CD8-positive, alpha-beta memory T cell (primary cell): ENCODE measurements at places on chromosomes 11 and 22.

- DNase-seq = no peak
Observed at GRCh38 chr11:58152781-58153180, 27.5 kb upstream of the OR9I1 start.

DNA sequence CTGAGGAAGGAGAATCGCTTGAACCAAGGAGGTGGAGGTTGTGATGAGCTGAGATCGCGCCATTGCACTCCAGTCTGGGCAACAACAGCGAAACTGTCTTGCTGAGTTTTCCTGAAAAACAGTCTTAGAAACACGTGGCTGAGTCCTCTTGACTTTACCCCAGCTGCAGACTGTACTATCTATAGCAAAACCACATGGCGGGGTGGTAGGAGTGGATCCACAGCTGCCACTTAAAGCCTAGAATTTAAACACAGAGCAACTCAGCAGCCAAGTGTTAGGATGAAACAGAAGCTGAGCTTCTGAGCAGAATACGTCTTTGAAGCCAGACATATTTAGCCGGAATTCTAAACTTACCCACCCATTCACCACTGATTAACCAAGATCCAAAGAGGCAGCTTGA, 14.1 kb downstream of the PATZ1 start:
- DNase-seq = no peak

- DNase-seq = no peak
Observed at GRCh38 chr22:33057363-33057995, 702 bp downstream of the SYN3 start.

DNA sequence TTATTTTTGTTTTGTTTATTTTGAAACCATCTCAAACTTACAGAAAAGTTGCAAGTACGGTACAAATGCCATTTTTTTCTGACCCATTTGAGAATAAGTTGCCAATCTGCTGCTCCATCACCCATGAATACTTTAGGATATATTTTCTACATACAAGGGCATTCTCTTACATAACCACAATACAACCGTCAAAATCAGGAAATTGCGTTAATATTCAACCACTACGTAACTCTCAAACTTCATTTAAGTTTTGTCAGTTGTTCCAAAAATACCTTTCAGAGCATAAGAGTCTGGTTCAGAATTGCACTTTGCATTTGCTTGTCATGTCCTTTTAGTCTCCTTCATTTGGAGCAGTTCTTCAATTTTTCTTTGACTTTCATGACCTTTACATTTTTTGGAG, 194.3 kb upstream of the BDNF start:
- DNase-seq = no peak

DNA sequence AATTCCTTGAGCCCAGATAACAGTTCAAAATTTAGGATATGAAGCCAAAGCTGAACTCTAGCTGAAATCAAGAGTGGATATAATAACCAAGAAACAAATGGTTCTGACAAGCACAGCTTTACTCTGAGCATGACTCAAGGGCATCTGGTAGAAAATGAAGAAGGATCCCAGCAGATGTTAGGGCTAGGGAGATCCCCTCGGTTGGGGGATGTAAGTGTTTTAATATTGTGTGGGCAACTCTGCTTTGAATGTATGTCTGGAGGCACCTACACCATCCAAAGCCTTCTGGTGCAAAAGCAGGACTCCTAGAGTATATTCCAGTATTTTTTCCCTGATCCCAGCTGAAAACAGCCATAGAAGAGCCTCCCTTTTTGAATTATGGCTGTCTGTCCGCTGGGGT, 61.7 kb downstream of the FLI1 start:
- no peak for DNase-seq

DNA sequence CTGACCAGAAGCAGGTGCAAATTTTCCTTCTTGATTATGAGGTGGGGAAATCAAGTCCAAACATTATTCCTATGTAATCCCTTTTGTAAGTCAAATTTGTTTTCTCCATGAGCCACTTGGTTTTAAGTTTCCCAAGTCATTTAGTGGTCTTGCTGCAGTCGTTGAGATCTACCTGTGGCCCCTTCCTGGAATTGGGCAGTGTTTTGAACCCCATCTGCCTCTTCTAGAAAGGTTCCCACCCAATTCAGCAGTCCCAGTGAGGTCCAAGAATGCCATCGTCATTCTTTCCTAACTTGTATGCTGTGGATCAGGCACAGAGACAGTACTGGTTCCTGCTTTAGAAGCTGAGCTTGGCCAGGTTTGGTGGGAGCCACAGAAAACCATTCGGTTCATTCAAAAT, 77.8 kb upstream of the GNAZ start:
- DNase-seq = no peak

DNA sequence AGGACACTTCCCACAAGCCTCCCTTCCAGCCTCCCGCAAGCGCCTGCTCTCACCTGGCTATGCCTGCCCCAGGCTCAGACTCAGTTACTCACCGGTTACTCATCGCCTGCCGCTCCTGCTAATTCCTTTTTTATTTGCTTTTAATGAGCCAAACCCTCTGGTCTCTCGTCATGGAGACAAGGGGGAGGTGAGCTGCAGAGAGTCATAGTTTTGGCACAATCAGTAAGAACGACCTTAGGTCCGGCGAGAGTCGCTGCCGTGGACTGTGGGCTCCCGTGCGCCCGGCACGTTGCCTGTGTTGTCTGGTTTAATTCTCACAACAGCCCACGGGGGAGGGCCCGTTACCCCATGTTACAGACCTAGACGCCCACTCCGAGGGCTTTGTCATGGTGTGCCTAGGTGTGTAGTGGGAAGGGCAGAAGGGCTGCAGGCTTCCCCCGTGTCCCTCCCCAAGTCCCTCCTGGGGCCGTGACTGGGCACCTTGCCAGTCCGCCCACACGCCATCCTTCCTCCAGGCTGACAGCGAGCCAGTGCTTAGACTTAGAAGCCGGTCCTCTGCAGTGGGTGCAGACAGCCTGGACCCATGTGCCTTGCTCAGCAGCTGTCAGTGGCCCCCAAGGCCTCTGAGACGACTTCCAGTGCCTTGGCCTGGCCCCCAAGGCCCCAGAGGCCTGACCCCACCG, 42.2 kb downstream of the WNT7B start:
- no peak for DNase-seq

DNA sequence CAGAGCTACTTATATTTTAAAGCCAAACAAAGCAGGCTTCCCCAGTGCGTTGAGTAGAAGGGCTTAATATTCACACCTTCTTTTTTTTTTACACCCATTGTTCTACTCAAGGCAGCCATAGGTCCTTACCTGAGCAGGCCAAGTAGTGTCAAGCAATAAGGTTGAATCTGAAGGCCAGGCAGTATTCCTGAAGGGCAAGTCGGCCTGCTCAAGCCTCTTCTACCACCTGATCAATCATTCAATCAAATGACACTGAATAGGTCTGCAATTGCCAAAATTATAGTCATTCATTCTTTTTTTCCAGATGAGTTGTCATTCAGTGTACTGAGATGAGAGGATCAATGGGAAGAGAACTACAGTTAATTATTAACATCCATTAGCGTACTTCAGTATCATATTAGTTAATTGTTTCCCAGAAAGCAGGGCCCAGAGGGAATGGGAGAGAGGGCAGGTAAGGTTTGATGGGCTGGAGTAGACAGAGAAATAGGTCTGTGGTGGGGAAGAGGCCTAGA, 11.9 kb upstream of the PPP2R1B start:
- no peak for DNase-seq

GRCh38 chr11:47271328-47271727, 1.4 kb downstream of the MADD start:
- DNase-seq = no peak

GRCh38 chr11:24357620-24358410, 139.0 kb upstream of the LUZP2 start:
- DNase-seq = no peak

DNA sequence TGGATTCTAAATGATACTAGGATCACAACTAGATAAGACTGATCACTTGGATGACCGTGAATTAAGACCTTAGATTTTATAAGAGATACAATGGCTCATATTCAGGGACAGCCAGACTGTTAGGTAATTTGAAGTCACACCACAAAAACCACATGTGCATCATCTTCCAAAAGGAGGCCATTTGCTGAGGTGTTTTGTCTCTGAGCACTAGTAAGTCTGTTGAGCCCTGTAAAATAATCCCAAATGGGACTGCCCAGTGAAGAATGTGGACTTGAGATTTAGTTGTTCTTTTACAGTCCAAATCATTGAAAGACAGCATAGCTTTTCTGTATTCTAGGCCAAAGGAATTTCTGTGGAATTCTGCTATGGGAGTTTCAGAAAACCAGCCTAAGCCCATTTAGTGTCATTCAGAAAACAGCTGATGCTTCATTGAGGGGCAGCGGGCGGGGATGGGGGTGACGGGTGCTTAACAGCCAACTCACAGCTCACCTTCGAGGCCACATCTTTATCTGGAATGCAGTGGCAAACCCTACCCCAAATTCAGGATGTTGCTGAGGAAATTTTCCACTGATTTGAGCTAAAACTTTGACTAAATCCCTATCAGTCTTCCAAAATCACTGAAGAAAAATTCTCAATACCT, 80.1 kb upstream of the BIRC3 start:
- DNase-seq = no peak

DNA sequence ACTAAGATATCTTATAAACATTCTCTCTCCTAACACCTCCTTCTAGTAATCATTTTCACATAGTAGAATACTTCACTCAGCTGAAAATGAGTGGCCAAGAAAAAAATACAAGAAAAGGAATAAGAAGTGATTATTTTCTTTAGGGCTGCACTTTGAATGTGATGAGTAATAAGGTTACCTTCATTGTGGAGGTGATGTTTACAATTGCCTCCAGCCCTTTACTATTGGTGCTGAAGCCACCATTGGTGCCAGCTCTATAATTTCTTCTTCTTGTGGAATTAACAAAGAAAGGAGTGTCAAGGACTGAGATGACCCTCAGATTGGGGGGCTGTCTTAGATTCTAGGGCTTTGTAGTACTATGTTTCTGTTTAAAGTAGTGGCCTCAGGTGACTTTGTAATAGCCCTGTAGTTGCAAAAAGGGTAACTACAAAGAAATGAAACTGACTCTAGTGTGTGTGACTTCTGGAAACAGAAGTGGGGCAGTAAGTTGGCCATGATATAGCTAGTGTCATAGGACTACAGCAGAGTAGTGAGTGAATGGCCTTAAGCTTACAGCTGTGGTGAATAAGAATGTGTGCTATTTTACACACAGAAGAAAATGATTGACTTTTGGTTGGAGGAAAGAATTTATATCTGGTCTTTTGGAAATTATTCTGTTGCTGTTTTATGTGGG, 287.2 kb downstream of the TMEM135 start:
- no peak for DNase-seq

GRCh38 chr11:19712281-19713195, at the start of gene NAV2:
Gene NAV2, plus strand, starts transcription at chr11:19712837. Its CDS starts 859 bp downstream, at chr11:19713696.
- DNase-seq = peak; percentile 68

DNA sequence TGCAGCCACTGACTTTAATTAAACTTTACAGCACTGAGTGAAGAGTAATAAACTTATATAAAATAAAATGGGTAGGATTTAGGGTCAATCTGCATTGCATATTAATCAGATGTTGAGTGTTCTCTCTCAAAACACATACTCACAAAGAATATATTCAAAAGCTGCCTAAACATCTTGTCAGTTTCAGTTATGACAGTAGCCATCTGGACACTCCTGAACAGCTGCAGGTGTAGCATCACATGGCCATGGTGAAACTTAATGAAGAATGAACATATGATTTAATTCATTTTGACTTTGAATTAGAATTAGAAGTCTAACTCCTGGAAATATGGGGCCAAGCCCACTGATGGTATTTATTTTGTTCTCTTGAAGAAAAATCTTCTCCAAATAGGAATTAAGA, 684.3 kb upstream of the RAG2 start:
- no peak for DNase-seq

- no peak for DNase-seq
Observed at GRCh38 chr22:37138849-37139561, 10.7 kb downstream of the IL2RB start.

DNA sequence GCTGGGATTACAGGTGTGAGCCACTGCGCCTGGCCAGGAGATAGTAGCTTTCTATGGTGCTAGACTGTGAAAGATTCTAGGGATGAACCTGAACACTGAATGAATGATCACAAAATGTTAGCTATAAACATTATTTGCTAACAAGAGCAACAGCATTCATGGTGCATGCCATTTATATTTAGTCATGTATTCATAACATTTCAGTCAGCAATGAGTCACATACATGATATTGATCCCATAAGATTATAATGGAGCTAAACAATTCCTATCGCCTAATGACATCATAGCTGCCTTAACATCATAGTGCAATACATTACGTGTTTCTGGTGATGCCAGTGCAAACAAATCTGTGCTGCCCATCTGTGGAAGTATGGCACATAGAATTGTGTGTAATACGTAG, 164.1 kb downstream of the ARHGAP42 start:
- DNase-seq = no peak

- DNase-seq = no peak
Observed at GRCh38 chr11:74681686-74682651, 49.3 kb downstream of the CHRDL2 start.

DNA sequence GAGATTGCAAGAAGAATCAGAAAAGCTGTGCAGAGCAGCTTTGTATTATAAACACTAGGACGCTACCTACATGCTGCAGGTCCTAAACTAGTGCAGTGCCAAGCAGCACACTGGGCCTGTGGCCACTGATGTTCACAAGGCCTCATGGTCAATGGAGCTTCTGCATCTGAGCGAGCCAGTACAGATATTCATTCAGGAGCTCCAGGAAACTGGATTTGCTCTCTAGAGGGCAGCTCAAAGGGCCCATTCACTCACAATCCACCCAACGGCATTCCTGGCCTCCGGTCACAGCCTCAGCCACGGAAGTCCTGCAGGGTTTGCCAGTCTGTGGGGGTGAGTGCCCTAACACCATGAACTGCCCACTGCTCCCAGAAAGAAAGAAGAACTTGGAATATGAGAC, 5.8 kb upstream of the TBC1D10A start:
- DNase-seq = no peak

DNA sequence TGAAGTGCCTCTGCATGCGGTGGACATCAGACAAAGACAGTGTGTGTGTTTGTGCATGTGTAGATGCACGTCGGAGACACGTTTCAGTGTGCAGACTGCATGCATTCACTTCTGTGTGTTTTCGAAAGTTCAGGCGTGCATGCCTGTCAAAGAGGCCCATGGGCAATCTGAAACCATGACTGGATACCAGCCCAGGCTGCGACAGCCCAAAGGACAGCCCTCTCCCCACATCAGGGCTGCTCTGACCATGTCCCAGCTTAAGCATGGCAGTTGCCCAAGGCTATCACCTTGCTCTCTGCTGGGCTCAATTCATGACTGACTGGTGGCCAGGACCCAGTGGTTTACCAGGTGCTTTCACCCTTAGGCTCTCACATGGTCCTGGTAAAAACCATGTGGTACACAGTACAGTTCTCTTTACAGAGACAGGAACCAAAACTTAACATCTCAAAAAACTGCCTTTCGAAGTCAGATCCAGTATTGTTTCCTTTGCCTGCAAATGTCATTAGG, 423.7 kb upstream of the CADM1 start:
- no peak for DNase-seq

GRCh38 chr11:123111465-123111864, 49.5 kb upstream of the HSPA8 start:
- peak; percentile 39 for DNase-seq
